ENCODE measurements at places on chromosomes 7 and 10.
A peak's percentile ranks its signal among the peaks of the same experiment; 100 is the strongest.

GRCh38 chr7:37987732-37988131 lies 67.3 kb downstream of the EPDR1 start:
- no peak for DNase-seq

DNA sequence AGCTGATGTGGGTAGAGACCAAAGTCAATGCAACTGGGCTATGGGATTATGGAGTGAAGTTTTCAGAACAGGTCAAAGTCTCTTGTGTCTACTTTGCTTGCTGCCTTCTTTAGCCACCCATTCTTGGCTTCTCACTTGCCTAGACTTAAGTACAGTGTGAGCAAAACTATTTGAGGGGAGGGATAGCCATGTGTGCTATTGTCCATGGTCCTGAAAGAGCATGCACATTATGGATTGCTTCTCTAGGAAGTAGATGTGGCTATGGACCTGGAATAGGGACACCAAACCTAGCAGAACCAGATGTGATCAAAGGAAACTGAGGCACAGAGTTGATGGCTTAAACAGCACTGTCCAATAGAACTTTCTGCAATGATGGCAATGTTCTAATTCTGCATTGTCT lies 81.9 kb upstream of the ZNF800 start:
- DNase-seq: no peak

DNA sequence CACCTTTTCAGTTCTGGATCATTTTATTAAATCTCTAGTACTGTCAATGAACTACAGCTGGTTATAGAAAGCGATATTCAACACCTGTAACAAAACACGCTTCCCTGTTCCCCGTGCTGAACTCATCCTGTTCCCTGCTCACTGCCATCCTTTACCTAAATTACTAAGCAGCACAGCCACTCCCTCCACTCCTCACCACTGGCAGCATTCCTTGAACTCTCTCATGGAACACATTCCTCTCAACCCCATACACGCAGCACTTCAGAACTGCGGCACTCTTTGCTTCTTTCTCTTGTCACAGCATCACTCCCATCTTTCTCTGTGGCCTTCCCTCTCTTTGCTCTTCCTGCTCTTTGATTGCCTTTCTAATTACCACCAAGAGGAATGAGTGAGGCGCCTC lies 27.4 kb downstream of the RELN start:
- no peak for DNase-seq

GRCh38 chr10:49335364-49335972 lies 36.5 kb downstream of the C10orf71 start:
- DNase-seq: no peak

DNA sequence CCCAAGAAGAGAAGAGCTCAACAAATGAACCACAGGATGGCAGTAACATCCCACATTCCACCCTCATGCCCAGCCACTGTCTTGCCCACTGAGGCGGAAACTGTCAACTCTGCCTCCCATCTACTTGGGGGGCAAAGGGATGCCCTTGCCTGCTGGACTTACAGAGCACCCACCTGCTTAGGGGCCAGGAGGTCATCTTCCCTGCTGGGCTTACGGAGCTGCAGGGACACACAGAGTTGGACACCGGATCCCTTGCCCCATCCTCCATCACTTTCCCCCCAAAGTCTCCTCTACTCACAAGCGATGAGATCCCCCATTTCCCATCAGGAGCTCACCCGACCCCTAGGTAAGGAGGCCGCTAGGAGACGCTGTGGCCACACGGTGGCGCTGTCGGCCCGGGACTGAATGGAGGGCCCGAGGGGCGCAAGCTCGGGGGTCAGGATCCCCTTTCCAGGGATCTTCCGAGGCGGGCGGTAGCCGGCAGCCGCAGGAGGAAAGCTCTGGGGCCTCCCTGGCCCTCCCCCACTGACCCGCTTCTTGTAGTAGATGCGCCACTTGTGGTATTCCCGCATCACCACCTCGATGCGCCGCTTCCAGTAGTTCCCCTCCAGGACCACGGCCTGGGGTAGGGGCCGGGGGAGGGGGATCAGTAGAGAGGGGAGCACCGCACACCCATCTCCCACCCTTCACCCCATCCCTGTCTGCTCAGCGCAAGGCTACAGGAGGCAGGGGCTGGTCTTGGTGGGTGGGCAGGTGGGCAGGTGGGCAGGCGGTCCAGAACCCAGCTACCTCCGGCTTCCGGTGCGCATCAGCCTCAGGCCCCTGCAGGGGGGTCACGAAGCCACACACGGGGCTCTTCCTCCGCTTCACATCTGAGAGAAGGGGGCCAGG lies 17.3 kb downstream of the MLXIPL start:
- peak; percentile 81 for DNase-seq

GRCh38 chr10:7788639-7789286 lies 786 bp downstream of the ATP5F1C start:
- DNase-seq: no peak

DNA sequence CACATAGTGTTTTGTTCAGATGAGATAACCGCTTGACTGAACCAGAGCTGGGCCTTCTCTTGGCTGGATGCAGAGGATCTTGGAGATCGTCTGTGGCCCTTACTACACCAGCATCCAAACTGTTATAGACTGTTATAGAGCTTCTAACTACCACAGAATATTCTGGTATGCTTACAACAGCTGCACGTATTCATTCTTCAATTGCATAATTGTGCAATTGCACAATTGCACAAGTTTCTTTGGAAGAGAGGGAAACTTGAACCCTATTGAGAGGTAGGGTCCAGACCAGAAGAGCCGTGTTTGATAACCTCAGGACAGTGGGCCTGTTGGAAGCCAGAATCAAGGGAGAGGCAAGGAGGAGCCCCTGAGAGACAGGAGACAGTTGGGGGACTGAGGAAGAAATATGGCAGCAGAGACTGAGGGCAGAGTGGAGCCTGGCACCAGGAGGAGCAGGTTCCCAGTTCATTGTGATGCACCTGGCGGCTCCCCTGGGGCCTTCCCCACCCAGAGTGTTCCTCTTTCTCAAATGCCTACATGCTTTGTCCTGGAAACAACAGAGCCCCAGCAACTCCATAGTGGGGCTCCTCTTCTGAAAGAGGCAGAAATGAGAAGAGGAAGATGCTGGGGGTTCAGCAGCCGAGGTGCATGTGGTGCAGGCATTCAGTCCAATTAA lies 64.1 kb downstream of the PTPRZ1 start:
- DNase-seq: no peak
